ENCODE measurements at places on chromosomes 4 and X.

DNA sequence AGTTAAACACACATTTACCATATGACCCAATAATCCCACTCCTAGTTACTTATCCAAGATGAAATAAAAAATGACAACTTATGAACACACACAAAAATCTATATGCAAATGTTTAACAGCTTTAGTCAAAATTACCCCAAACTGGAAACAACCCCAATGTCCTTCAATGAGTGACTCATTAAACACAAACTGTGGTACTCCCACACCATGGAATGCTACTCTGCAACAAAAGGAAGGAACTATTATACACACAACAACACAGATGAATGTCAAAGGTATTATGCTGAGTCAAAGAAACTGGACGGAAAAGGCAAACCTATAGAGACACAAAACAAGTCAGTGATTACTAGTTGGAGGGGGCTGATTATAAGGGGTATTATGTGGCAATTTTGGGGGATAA, 40.5 kb downstream of the MED14 start:
- no peak for DNase-seq

GRCh38 chr4:48255072-48255958, 14.3 kb downstream of the TEC start:
- DNase-seq: no peak

DNA sequence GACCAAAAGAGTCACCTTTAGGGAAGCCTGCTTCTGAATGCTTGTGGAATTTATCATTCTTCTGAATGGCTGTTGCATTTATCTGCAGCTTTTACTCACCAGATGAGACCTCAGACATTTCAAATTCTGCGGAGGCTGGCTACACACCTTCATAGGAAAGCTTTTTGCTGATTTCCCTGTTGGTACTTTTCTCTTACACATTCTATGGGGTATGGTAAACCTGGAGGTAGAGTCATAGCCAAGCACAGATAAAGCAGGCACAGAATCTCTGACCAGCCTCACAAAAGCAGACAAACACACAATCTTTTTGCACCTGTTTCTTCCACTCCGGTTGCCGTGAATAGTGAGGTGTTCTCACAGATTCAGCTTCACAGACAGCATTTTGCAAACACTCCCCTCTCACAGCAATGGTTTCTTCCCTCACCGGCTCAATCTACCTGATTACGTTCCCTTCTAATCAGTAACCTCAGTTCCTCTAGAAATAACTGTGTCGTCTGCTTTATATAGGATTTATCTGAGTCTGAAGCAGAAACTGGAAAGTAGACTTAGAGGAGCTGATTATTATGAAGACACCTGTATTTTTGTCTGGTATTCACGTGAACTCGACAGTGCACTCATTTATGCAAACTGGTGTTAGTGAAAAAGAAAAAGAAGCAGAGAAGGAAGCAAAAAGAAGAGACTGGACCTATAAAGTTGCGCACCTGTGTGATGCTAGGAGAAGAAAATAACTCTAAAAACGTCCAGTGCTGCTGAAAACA, 83.1 kb downstream of the DMD start:
- no peak for DNase-seq

DNA sequence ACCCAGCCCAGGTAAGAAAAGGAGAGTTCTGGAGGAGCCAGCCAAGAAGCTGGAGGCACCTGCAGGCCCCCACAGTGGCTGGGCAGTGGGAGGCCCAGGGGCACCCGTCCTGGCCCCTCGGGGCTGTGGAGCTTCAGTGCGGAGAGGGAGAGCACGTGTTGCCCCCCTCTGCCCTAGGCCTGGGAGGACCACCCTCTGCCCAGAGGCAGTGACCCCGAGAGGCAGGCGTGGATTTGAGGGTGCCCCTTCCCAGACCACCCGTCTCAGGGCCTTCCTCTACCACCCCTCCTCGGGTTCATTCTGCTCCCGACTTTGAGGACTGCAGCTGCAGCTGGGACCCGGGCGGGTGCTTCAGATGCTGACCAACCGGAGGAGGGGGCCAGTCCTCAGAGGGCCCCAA, 12.1 kb upstream of the HGFAC start:
- no peak for DNase-seq

DNA sequence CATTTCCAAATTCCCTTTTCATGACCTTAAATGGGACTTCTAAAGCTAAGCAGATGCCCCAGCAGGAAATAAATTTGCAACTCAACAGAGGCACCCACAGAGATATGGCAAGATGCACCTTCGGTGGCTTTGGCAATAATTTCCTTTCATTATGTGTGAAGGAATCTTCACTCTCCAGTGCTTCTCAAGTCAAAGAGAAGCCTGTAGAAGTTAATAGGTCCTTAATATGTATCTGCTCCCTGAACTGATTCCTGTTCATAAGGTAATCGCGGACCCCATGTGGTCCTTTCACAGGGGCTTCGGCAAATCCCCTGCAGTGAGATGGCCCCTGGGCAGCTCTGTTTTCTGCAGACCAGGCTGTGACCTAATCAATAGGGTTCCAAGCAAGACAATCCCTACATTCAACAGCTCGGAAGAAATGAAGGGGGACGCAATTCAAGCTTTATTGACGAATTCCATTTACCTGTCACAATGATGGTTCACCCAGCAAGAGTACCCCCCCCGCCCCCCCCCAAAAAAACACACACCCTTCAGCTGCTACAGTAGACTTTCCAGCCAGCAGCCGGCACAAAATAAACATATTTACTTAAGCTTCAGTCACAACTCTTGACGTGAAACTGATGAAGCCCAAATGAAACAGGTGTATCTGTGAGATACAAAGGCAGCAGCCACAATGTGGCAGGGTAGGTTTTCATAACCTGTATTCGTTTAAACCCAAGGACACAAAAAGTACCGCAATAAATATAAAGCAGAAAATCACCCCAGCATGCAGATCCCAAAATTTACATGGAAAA, 35.3 kb downstream of the FAT1 start:
- DNase-seq: peak; percentile 41

DNA sequence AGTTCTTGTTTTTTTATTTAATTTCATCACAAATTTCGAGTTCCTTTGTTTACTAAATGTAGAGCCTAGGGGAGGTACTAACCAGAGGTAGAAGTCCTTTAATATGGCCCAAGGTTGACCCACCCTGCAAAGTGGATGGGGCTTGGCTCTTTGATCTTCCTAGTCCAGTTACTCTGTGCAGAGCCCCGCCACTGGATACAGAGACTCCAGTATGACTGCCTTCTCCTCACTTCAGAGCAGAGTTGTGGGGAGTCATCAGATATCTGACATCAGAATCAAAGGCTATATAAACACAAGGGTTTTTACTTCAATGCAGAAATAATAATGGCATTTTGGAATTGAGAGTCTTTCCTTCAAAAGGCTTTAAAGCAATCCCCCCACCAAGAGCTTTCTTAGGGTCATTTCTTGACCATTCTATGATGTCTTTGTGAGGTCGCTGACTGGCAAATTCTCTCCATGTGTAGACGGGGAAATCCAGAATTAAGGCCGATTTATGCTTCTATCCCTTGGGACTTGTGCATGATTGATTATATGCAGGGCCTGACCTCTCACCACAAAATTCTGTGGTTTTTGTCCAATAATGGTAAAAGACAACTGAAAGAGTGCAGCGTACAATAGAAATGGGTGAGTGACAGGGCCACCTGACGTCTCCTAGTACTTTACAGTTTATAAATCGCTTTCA, 88.3 kb upstream of the CITED1 start:
- no peak for DNase-seq

GRCh38 chr4:121898150-121898549, 27.9 kb upstream of the BBS7 start:
- DNase-seq: no peak

GRCh38 chrX:148290931-148291330, 209.5 kb upstream of the AFF2 start:
- DNase-seq: no peak

DNA sequence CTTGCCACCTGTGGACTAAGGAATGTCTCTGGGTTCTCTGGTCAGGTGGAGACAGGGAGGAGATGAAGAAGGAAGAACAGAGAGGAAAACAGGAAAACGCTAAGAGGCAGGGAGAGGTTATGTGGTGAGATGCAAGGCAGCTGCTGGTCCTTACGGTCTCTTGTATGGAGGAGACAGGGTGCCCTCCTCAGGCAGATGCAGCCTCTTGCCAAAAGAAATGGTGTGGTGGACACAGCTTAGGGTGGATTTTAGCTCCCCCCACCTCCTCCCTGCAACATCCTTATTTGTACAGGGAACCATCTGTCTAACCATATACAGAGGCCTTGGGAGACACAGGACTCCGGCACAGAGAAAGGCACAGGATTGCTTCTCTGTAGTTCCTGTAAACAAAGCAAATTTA, 9.7 kb downstream of the OCIAD2 start:
- DNase-seq: no peak

GRCh38 chr4:27490315-27490714, 629.7 kb downstream of the STIM2 start:
- no peak for DNase-seq

DNA sequence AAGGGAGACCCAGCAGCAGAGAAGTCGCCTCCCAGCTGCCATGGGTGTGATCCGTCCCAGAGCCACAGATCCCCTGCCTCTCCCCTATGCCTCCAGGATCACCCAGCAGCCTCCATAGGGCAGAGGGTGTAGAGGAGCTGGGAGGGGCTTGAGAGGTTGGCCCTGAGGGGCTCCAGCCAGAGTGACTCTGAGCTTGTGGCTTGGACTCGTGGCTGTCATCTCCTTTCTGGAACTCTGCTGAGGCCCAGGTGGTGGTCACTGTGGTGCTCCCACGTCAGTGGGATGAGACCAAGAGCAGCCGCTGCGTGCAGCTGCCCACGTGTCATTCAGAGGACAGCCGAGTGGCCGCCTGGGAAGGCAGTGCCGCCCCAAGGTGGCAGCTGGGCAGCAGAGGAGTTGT, 4.2 kb downstream of the TACC3 start:
- DNase-seq: no peak

Measured in NCI-H1105 treated with DMSO at 0.1 percent for 48 hours (cell line).